ENCODE measurements at places on chromosomes 11 and 22. TPM values are rescaled to one million over a fixed set of nuclear protein-coding genes. Genes with fewer than 3 reads are reported as not detected.

DNA sequence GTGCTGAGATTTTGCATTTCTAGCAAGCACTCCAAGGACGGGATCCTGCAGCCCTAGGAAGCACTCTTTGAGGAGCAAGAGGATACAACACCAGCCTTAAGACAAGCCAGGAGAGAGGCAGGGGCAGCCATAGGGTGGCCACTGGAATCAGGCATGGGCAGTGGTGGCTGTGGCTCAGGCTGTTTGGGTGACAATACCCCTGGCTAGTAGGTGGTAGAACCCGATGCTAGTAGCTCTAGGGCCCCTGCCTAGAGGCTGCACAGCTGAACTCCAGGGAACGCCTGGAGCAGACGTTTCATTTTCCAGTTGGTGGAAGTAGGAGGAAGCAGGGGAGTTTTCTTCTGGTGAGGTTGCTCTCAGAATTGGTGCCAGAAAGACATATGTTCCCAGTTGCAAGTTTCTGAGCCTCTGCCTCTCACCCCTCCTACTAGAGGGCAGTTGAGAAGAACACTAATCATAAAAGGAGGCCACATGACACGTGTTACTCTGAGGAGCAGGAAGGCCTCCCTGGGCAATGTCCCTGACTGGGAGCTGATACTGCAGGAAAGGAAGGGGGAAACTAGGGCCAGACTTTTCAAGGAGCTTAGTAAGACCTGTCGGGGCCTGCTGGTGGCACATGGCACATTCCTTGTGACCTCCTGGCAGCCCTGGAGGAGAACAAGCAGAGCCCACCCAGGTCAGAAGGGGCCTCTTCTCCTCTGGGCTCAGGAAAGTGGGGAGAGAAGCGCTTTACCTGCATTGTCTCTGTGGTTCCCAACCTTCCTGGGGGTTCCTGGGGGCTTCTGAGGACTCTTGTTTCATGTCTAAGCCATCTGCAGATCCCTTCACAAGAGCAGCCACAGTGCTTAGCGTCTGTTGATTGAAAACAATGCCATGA lies 56.6 kb upstream of the DRD2 start:
- peaks cover 9% of the 10 kb centered on the region for H3K4me1 ChIP-seq
- DNase-seq = no peak
- no peak overlapping the region for H3K27ac ChIP-seq
- no peaks in the 10 kb centered on the region for H3K36me3 ChIP-seq
- no peak overlapping the region for H3K4me3 ChIP-seq

DNA sequence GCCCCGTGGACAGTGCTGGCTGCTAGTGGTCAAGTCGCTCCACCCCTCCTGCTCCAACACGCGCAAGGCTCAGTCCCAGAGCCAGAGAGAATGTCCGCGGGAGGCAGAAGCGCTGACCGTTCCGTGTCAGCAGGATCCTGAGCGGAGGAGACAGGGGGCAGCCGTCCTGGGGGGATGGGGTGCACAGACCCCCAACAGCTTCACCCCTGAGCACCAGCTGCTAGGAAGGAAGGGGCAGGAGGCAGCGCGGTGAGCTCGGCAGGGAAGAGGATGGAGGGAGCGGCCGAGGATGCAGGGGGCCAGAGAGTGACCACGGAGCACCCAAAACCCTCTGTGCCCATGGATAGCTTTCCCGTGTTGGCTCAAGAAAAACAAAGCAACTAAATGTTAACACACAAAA lies 6.4 kb upstream of the TTLL8 start:
- H3K36me3 ChIP-seq = no peaks in the 10 kb centered on the region
- no peaks in the 10 kb centered on the region for H3K4me1 ChIP-seq
- H3K27me3 ChIP-seq = no peaks in the 10 kb centered on the region

- H3K27ac ChIP-seq = no peak overlapping the region
- no peaks in the 10 kb centered on the region for H3K36me3 ChIP-seq
- no peak for DNase-seq
- H3K27me3 ChIP-seq = no peaks in the 10 kb centered on the region
- H3K4me3 ChIP-seq = no peak overlapping the region
- H3K4me1 ChIP-seq = no peaks in the 10 kb centered on the region
Observed at GRCh38 chr11:2541881-2542361, 97.1 kb downstream of the KCNQ1 start.

DNA sequence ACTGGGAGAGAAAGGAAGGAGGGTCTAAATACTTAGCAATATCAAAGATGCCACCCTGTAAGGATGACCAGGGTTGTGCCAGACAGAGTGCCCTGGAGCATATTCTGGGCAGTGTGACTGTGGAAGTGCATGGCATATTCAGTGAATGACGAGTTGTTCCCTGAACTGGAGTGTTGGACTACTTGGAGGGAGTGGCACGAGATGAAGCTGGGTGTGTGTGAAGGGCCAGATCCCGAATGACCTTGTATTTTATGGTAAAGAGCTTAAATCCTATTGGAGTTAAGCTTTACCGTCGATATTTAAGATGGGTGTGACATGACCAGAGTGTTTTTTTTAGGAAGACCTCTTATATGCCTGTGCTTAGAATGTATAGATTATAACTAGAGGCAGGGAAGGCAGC lies 48.8 kb downstream of the STIM1 start:
- H3K4me3 ChIP-seq = no peak overlapping the region
- H3K27me3 ChIP-seq = no peaks in the 10 kb centered on the region
- H3K27ac ChIP-seq = no peak overlapping the region
- H3K36me3 ChIP-seq = no peaks in the 10 kb centered on the region

- no peak overlapping the region for H3K27ac ChIP-seq
- H3K36me3 ChIP-seq = no peaks in the 10 kb centered on the region
- H3K27me3 ChIP-seq = no peaks in the 10 kb centered on the region
- H3K4me1 ChIP-seq = peaks cover 23% of the 10 kb centered on the region
Observed at GRCh38 chr11:76385903-76386302, 4.8 kb downstream of the GVQW3 start.

The CSF2RB gene
- 13.0 TPM for total RNA-seq
